ENCODE measurements at places on chromosomes 12 and 14.

DNA sequence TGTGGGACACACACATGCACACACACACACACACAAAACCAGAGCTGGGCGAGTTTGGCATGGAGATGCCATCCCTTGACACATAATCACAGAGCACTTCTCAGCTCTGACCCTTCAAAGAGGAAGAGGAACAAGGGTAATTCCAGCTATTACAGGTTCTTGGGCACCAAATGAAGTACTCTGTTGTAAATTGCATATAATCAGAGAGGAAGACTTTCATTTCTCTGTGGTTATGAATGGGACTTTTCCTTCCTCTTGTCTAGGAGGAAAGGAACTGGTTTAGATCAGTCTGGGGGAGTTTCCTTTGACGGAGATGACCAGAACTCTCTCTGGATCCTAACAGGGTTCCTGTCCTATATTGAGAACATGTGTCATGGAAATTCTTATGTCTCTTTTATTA is 26.4 kb upstream of the FGF6 start:
- no peak for DNase-seq

- DNase-seq: no peak
Measured at GRCh38 chr14:74242021-74242779, 3.0 kb downstream of the VSX2 start.

DNA sequence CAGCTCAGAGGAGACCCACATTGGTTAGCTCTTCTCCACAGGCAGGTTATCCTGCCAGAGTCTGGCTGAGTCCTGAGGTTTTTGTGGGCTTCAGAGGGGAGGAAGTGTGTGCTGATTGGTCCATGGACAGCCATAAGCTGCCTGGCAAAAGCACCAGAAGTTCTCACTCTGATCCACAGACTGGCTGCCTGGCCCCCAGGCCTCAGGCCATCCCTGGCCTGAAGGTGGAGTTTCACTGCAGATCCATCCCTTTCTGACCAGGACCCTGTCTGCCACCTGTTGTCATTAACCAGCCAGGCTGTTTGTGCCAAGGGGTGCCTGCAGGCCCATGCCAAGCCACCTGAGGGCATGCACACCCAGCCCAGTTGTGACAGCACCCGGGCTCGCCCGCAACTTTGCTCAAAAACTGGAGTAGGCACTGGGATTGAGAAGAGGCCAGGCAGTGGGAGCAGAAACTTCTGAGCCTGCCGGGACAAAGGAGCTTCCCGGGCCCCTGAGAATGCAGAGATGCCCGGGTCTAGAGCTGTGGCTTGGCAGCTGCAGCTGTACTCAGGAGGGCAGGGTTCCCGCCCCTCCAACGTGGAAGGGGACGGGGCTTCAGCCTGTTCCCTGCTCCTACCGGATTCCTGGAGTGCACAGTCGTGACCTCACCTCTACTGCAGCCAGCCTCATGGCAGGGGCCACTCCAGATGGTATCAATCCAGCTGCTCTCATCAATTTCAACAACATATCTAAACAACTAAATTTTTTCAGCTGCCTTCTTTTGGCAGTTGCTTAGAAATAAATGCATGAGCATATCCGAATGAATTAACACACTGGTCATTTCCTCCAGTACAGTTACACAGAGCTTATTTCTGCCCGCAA is 1277.3 kb downstream of the SLC16A7 start:
- DNase-seq: no peak

GRCh38 chr14:40188006-40188405 is 755.8 kb upstream of the FBXO33 start:
- DNase-seq: no peak

- DNase-seq: no peak
Measured at GRCh38 chr14:94771158-94771905, 1.4 kb upstream of the GSC start.

GRCh38 chr12:124388679-124389137 is 93.8 kb downstream of the RFLNA start:
- DNase-seq: no peak

- no peak for DNase-seq
Measured at GRCh38 chr14:64244279-64244678, 49.9 kb downstream of the ESR2 start.

DNA sequence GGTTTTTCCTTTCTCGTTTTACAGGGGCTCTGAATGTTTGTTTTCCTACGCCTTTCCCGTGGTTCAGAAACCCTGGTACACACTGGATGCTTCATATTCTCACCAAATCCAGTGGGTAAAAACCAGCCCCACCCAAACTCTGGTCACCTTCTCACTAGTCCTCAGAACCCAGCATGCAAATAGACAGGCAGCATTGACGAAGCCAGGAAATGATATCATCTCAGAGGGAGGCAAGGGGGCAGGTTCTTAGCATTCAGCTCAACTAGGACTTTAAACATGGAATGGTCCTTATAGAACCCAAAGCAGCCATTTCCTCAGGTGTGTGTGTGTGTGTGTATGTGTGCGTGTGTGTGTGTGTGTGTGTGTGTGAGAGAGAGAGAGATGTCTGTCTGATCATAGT is 142.0 kb downstream of the KCNK10 start:
- DNase-seq: no peak

DNA sequence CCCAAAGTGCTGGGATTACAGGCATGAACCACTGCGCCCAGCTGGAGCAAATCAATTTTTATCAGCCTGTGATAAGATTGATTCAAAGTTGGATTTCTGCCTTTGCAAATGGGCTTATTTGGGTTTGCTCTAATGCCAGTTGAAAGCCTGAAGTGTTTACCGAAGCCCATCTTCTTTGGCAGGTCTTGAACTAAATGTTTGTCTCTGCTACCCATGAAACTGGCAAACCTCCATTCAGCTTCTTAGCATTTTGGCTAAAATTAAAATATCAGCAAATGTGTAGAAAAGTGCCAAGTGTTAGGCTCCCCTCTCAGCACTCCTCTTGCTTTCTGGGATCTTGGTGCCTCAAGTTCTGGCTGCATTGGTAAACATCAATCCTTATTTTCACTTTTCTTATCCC is 61.5 kb downstream of the MGAT4C start:
- DNase-seq: no peak

- no peak for DNase-seq
Measured at GRCh38 chr12:76680940-76681339, 83.0 kb upstream of the ZDHHC17 start.

DNA sequence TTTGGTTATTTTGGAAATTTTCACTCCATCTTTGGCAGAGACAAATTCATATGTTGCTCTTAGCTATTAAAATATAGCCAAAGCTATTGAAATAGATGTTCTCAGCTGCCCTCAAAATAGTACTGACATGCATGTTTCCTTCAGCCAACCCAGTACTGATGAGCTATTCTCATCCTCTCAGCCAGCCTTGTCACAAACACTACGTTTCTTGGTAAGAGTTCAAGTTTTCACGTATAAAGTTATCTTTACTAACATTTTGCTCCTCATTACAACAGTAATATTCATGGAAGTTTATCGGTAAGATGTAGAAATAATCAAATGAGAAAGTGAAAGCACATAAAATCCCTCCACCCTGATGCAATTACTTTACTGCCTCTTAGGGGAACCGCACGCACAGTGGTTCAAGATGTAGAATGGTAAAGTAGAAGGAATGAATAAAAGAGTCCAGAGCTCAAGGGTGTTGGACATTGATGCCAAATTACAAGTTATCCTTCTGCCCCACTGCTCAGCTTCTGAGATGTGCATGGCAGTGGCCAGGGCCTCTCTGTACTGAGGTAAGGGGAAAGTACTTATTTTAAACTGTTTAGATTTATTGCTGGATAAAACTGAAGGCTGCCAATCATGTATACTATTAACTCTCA is 20.7 kb downstream of the GCH1 start:
- DNase-seq: no peak

GRCh38 chr14:59827401-59827800 is 43.2 kb downstream of the RTN1 start:
- DNase-seq: no peak

GRCh38 chr14:34000396-34000795 is 49.5 kb upstream of the EGLN3 start:
- no peak for DNase-seq

DNA sequence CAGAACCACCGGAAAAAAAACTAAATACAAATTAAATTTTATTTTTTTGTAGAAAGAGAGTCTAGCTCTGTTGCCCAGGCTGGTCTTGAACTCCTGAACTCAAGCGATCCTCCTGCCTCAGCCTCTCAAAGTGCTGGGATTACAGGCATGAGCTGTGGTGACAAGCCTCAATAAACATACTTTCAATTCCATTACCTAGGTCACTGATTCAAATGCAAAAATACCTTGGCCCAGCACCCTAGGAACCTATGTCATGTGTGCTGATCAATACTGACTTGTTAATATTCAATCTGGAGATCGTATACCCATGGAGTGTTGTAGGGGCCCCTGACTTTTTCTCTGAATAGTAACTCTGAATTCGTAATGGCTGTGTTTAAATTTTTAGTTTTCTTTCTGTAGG is 7.1 kb upstream of the TMEM30B start:
- DNase-seq: no peak

- DNase-seq: no peak
Measured at GRCh38 chr14:99079061-99079727, 192.8 kb downstream of the BCL11B start.

- DNase-seq: no peak
Measured at GRCh38 chr14:104521816-104522745, 57.5 kb upstream of the C14orf180 start.

- DNase-seq: no peak
Measured at GRCh38 chr12:11321980-11322379, 11.7 kb upstream of the PRB4 start.
